D341Med (cell line): ENCODE measurements at places on chromosomes 6 and 20.

DNA sequence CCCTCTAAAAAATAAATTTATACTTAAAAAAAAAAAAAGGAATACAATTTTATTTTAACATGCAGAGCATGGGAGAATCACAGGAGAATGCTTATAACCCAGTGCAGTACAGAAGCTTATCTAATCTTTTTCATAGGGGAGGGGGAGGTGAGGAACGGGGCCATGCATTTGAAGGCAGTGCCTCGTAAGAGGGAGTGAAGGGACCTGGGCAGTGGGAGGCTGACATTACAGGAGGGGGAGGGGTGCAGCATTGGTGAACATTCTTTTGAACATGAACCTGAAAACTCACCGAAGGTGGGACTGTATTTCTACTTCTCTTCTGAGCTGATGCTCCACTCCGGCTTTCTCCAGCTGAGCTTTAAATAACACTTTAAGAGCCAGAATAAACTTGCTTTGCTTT lies 9.3 kb downstream of the AURKA start:
- DNase-seq = no peak

DNA sequence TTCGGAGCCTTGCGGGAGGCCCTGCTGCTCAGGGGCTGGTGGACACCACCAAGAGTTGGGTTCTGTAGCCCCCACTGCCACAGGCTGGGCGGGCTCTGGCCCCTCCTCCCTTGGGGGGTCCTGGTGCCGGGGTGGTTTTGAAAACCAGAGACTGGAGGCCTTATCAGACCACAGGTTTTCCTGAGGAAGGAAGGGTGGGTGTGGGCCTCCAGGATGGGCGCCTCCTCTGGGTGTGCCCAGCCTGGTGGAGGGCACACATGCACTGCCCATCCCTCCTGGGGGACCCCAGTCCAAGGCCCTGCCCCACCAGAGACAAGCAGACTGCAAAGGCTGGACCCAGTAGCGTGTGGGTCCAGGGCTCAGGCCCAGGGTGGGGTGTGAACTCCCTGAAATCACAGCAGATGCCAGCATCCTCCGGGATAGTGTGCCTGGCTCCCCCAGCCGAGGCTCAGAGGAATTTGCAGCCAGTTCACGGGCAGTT lies 13.5 kb upstream of the ZBTB46 start:
- no peak for DNase-seq

DNA sequence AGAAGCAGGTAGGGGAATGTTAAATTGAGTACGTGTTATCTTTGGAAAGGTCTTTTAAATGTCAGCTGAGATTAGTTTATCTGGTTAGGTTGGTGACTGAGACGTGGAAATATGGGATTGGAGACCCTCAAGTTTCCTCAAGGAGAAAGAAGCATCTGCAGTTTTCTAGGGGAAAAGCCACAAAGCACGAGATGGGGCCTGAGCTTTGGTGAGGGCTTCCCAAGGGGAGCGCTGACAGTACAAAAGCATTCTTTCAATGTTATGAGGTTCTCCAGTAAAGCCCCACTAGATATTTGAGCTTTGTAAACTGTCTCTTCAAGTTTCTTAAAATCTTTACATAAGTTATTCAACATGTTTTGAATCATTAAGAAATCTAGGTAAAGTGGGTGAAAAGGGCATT lies 19.6 kb upstream of the HS3ST5 start:
- DNase-seq = no peak

DNA sequence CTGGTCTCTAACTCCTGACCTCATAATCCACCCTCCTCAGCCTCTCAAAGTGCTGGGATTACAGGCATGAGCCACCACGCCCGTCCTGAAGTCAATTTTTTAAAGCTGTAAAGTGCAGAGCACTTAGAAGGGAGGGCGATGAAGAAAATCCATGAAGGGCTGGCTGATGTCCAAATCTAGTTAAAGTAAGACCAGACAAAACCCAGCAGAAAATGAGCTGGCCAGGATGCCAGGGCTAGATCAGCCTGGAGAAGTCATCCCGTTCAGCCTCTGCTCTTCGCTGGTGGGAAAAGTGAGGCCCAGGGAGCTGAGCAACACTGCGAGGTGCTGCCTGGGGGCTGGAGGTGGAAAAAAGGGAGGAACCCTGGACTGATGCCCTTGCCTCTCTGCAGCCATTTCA lies 3.1 kb downstream of the BPIFB4 start:
- no peak for DNase-seq

- DNase-seq = no peak
These were observed 151.1 kb upstream of the BMP2 start for GRCh38 chr20:6616421-6616820.

DNA sequence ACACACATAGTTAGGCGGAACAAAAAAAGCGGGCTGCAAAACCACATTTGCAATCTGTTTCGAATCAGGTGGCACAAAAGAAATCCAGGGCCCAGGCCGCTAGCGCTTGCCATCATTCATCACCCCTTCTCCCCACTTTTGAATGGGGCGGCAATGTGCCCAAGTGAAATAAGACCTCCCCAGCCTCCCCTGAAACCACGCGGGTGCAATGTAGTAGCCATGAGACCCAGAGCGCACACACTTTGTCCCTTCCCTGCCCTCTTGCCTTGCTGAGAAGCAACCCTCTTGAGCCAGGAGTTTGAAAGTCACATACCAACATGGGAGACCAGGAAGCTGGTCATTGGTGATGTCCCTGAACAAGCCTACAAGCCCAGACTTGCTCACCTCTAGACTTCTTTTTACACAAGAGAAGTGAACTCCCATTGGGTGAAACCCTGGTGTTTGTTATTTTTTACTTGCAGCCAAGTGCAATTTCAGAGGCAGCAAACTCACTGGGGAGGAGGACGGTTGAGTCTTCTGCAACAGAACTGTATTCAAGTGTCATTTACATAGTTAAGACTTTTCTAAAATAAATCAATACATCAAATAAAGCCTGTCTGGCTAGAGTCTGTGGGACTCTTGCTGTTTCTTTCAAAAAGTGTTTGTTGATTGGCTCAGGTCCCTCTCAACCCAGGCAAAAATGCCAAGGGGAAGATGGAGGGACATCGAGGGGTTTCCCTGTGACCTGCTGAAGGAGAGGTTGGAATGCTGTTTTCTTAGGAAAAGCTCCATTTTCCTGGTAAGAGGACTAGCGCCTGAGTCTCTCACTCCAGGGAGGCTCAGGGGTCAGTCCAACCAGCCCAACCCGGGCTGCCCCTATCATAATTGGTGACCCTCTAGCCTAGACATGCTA lies 138.1 kb upstream of the PTPN1 start:
- no peak for DNase-seq

- no peak for DNase-seq
These were observed 32.0 kb upstream of the POPDC3 start for GRCh38 chr6:105211831-105212230.

- no peak for DNase-seq
These were observed 2.0 kb downstream of the LRRC1 start for GRCh38 chr6:53796791-53797190.

DNA sequence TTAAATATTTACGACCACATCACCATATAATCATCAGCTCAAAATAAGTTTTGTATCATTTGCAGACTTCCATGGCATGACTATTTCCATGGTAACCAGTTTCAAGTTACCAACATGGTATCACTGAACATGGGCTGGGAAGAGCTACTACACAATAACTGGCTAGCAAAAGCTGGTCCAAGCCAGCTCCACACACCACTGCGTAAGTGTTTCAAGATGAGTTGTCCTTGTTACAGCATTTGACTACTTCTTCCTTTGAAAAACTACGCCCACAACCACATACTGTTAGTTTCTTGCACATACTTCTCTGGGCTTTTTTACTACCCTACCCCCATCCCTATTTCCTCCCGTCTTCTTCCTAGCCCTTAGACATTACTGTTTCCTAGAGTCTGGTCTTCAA lies 8.5 kb downstream of the CD164 start:
- DNase-seq = no peak

DNA sequence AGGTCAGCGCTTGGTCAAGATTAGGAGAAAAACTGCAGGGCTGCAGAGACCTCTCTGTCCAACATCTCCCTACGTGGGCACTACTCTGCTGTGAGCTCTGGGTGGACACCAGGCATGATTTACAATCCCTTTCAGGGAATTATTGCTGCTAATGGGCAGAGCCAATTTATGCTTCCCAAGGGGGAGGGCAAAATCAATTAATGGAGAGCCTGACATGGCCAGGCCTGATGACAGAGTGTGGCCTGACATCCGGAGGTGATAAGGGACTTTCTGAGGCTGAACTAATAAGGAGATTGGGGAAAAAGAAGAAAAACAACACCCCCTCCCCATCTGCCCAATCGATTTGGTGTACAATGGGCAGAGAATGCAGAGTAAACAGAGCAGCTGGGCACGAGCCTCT lies 5.0 kb upstream of the KCNK16 start:
- DNase-seq = no peak

DNA sequence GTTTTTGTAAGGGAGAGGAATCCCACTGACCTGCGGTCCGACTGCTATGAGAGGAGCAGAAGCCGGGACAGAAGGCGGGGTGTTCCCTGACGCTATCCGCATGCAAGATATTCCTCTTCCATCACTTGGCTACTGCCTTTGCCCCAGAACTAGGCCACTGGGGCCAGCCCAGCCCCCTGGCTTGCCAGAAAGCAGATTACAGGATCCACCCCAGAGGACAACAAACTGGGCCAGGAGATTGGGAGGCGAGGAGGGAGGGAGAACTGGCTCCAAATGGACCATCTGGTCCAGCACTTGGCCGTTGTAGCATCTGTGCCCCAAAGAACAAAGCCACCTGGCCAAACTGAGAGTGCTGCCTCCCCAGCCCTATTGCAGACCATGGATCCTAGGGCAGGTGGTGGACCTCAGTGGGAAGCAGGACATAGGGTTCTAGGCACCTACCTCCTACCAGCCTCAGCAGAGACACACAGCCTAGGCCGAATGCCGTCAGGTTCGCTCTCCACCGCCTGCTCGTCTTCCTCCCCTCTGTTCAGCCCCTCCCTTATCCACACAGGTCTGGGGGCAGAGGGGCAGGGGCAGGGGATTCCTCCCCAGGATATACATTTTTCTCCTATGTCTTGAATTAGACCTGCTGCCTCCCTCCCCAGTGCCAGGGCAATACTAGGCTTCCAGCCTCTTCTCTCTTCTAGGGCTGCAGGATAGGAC lies 4.0 kb downstream of the MDGA1 start:
- DNase-seq = no peak

GRCh38 chr6:227812-228338 lies 64.4 kb upstream of the DUSP22 start:
- peak; percentile 25 for DNase-seq

- DNase-seq = no peak
These were observed 102.0 kb downstream of the ADGRB3 start for GRCh38 chr6:68737061-68737460.

DNA sequence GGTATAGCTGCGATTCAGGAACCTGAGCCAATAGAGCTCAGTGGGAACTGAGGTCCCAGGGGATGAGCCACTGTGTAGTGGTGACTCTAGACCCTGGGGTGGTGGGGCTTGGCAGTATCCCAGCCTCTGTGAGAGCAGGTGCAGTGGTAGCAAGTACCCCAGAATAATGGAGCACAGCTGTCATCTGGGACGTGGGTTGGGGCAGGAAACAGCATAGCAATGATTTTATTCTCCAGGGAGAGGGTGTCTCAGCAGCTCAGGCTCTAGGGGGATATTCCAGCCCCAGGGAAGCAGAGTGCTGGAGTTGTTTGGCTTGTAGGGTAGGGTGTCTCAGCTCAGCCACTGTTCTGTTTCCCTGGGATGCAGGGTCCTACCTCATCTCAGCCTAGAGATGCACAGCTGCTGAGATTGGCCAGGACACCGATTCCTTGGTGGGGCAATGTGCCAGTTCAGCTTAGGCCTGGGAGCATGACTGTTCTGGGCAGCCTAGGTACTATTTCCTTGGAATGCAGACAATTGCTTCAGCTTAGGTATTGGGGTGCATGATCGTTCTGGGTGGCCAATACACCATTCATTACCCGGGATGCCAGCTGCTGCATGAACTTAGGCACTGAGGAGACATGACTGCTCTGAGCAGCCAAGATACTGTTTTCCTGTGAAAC lies 34.0 kb upstream of the NUP153 start:
- peak; percentile 54 for DNase-seq

DNA sequence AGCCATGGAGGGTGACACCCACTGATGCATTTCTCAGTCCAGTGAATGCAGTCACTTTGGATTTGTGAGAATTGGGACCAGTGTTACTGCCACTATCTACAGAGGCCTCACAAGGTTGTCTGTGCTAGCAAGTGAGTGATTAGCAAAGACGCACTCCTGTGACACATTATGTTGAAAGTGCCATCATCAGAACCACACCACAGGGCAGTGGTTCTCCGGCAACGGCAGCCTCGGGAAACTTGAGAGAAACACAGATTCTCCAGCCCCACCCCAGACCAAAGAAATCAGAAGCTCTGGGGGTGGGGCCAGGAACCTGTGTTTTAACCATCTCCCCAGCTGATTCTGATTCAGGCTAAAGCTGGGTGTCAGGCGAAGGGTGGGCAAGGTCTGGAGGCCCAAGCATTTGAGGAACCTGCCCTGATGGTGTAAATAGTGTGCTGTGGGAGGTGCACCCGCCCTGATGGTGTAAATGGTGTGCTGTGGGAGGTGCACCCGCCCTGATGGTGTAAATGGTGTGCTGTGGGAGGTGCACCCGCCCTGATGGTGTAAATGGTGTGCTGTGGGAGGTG lies 39.9 kb downstream of the TMEM242 start:
- DNase-seq = no peak

- DNase-seq = no peak
These were observed 124.6 kb downstream of the GMPR start for GRCh38 chr6:16362819-16363589.

DNA sequence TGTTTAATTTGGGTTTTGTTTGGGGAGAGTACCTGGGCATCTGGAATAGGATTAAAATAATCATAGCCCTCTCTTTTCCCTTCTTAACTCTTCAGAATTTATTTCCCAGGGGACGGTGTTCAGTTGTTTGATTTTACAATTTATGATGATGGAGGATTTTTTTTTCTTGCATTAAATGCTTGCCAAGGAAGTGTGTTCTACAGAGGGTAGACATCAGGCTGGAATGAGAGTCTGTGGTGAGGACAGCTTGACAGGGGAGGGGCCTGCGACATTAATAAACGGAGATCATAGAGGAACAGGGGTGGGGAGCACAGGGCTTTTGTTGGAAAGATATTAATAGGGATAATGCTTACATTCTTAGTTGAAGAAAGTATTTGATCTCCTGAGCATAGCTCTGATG lies 297.5 kb downstream of the CLIC5 start:
- DNase-seq = no peak

DNA sequence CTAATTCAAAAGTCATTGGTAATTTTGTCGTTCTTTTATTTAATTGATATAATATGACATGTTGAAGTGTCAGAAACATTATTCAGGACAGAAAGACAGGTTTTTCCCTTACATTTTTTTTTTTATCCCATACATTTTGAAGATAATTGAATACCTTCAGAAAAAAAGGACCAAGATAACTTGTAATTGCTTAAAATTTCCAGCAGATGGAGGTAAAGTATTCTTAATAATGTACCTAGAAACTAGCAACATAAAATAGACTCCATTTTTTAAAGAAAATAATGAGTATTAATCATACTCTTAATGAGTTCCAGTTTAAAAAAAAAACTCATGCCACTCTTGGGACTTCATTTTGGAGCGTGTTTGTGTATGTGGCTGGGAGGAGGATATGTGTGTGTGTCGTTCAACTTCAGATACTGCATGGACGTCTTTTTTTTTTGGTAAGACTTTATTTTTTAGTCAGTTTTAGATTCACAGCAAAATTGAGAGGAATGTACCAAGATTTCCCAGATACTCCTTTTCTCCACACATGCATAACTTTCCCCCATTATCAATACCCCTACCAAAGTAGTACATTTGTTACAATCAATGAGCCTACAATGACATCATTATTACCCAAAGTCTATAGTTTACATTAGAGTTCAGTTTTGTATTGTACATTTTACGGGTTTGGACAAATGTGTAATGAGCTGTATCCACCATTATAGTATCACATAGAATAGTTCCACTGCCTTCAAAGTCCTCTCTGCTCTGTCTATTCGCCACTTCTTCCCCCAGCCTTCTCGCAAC lies 79.4 kb downstream of the ROS1 start:
- DNase-seq = no peak
